ENCODE measurements at places on chromosomes 6 and 20.

DNA sequence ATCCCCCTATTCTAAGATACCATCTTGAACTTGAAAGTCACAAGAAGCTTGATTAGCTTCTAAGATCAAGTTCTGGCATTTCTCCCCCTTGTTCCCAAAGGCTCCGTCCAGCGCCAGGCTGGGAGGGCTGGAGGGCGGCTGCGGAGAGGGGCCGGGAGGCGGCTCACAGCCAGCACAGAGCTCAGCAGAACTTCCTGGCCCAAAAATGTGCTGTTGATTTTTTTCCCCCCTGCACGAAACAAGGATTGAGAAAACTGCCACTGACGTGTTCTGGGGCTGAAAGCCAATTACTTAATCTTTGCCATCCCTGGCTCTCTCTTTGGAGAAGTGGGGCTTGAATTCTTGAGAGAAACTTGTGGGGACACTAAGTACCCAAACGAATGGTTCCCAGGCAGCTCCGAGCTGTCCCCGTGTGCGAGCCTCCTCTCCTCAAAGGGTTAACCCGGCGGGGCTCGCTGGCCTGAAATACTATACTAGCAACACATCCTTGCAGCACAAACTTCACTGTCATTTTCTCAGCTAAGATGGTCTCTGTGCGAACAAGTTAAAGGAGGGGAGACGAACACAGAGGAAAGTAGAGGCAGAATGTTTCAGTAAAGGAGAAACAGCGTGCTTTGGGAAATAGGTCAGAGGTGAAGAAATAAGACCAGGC lies 452 bp downstream of the TRAF3IP2 start:
- DNase-seq: peak; percentile 81

- DNase-seq: no peak
Observed at GRCh38 chr20:60869087-60869486, 383.0 kb upstream of the CDH4 start.

DNA sequence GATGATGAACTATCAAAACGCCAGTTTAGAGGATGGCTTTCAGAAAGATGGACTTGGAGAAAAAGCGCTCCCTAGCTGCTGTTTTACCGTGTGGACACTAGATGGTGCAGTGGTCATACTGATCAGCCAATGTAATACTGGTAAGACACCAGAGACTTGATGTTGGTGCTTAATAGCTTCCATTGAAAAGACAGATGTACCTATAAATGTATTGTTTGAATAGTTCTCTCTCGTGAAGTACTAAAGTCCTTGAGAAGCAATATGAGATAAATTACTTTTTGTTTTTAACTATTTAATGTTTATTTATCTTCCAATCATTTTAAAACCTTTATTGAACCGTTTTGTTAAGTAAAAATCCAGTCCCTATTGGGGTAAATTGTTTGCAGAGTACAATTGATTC lies 63.9 kb upstream of the FUCA2 start:
- peak; percentile 54 for DNase-seq

- peak; percentile 71 for DNase-seq
Observed at GRCh38 chr6:121309768-121310469, 24.4 kb downstream of the TBC1D32 start.

- DNase-seq: no peak
Observed at GRCh38 chr20:41540459-41540858, 77.7 kb downstream of the CHD6 start.

DNA sequence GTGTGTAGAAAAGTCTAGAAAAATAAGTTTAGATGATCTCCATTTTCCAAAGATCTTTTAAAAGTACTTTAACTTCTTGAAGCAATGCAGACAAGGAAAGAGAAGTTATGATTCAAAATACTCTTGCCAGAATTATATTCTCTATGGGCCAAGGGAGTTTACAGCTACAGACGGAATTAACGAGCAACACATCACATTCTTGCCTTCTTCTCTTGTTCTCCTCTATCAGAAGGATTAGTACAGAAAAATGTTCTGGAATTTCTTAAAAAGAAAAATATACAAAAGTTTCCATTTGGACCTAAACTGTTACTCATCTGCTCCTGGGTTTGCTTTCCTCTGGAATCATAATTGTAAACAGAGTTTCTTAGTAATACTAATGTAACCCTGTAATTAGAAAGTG lies 284.7 kb upstream of the HSF2 start:
- DNase-seq: no peak

GRCh38 chr20:45817376-45818194 lies 5.1 kb downstream of the UBE2C start:
- peak; percentile 92 for DNase-seq

GRCh38 chr6:44316481-44316880 lies 3.3 kb upstream of the AARS2 start:
- no peak for DNase-seq

GRCh38 chr6:97288188-97288587 lies 5.2 kb upstream of the MMS22L start:
- no peak for DNase-seq

DNA sequence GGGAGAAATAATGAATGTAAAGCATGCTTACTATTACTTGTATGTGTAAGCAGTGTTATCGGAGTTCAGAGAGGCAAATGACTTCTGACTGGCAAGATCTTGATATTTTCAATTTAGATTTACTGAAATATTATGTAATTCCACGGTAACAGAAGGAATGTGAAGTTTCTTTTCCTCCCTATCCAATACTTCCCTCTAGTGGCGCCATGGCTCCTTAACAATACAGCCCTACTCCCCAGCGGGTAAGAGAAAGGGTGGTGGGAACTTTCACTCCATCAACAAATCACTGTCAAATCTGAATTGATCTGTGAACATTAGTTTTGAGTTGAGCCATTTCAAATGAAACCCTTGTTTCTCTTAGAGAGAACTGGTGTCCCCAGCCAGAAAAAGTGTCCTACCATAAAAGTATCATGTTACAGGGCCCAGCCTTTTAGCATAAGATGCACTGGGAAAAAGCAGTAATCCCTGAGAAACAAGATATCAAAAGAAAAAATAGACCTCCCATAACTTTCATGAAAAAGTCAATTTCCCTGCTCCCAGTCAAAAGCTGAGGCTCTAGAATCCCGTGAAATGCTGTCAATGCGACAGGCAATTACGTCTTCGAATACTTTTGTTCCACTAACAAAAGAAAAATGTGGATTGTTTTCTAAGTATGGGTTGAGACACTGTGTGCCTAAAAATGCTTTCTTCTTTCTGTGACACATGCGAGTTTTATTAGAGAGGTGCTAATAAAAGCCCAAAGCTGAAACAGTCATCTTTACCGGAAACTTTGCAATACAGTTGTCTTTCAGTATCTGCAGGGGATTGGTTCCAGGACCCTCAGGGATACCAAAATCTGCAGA lies 12.9 kb downstream of the COX7A2 start:
- peak; percentile 40 for DNase-seq

GRCh38 chr6:150894935-150895552 lies 29.5 kb downstream of the MTHFD1L start:
- DNase-seq: peak; percentile 65

- peak; percentile 57 for DNase-seq
Observed at GRCh38 chr6:137218473-137218916, 690 bp downstream of the IFNGR1 start.

DNA sequence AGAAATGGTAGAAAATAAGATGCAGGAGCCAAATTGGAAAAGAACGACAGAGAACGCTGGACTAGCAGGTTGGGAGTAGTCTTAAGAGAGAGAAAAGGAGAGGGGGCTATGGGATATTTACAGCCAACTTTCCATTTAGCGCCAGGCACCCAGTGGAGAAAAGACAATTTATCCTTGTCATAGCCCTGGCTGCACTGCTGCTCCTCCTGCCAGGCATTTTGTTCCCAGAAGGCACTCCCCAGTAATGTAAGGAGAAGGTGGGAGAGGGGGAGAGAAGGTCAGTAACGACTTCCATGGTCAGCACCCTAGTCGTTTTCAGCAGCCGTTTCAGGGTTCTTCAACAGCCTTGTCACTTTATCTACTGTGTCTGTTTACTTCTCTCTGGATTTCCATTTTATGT lies 159.0 kb downstream of the TRMT11 start:
- no peak for DNase-seq

DNA sequence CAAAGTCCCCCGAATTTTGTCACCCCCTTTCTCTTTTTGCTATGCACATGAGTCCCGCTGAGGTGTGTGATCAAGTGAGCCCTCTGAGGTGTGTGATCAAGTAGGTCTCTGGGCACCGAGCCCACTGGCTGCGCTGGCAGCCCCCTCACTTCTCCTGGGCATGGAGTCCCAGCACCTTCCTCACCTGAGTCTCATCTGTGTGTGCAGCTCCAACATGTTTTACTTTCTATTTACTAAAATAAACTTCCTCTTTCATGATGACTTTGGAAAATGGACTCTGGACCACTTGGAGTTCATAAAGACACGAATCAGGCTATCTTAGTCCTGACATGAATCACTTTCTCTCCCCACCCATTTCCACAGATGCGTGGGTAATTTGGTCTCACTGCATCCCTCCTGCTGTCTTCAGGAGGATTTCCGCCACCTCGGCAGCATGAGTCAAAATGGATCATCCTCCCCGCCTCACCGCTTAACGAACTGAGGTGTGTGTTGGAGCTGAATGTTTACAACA lies 39.8 kb downstream of the PRDM1 start:
- no peak for DNase-seq

DNA sequence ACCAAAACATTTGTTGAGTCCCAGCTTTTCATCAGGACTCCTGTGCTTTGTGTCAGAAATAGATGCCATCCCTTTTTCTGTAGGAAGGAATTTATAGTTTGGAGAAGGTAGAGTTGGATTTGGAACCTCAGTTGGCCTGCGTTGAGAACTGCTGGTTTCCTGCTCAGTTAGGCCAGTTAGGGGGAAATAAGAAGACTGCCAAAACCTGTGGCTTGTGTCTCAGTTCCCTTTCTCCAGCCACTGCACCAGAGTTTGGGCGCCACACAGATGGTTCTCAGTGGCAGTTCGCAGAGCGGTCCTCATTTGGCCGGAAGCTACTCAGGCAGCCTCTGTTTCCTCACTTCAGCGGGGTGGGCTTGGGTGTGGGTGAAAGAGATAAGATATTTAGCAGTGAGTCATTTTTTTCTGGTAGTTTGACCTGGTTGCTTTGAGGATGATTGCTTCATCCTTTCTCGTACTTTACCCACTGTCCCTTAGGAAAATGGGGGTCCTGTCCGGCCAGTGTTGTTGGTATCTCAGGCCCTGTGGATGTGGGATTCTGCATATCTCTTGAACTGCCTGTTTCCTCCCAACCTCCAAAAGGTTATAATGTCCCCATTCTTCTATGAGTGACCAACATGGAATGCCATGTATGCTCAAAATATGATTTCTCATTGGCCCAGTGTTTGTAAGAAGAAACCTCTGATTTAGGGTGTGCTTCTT lies 53.7 kb downstream of the JARID2 start:
- peak; percentile 38 for DNase-seq

DNA sequence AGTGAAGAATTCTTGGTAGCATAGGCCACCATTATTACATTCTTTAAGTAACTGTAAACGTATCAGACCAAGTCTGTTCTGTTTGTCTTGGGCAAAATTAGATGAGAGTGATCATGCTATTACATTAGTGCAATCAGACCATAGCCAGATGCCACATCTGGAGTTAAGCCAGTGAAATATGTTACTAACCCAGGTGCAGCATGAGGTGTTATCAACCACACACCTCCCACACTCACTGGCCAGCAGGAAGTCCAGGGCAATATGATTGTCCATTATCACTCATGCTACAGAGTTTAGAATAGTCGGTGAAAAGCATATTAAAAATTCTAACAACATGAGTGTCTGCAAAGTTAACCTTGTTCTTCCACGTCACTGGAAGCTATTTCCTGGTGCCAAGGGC lies 174.7 kb upstream of the PROKR2 start:
- no peak for DNase-seq

DNA sequence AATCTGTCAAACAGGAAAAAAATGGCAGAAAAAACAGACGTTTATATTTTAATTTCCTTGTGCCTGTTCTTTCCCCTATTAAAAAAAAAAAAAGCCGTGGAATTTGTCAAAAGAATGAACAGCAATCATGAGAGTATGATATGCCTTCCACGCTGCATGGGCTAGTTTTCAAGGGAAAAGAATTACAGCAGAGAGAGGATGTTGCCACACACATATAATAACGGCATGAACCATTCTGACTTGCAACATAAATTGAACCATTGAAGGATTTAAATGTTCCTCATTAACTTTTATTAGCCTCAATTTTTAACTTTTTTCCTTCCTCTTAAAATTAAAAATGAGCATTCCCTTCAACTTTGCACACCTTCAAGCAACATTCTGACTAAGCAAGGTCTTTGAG lies 301.8 kb downstream of the FOXC1 start:
- DNase-seq: no peak

GRCh38 chr20:3307725-3308124 lies 68.7 kb upstream of the SLC4A11 start:
- no peak for DNase-seq

DNA sequence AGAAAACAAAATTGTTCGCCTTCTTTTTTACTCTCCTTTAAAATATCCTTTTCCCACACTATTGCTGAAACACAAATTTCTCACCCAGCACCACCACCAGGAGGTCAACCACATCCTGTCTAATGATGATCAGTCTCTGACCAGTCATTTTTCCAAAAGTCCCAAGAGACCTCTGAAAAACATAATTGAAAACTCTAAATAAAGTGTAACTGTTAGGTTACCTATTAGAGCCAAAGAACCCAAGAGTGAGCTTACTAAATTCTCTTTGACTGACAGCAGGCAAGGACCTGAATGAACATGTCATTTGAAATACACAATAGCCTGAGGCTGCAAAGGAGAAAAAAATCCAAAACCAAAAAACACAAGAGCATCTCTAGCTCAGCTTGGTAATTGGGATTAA lies 735.4 kb downstream of the CBLN4 start:
- peak; percentile 4 for DNase-seq

DNA sequence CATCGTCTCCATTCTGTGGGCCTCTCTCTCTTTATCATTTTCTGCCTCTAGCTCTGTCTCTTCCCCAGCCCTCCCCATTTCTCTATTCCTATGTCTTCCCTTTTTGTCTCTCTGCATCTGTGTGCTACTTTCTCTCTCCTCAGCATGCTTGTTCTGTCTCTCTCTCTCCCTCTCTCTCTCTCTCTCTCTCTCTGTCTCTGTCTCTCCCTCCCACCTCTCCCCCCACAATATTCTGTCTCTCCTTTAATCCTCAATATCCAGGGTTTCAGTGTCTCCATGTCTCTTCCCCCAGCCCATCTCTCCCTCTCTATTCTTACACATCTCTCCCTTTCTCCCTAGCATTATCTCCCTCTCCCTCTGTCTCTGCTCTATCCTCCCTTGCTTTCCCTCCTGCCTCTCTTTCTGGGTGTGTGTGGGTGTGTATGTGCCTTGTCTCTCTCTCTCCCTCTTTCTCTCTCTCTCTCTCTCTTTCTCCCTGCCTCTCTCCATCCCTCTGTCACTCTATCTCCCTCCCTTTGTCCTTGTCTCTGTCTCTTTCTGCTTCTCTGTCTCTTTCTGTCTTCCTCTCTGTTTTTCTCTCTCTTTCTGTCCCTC lies 76.9 kb upstream of the SIRPA start:
- DNase-seq: no peak

GRCh38 chr20:60035486-60035885 lies 77.3 kb downstream of the CDH26 start:
- DNase-seq: no peak

- no peak for DNase-seq
Observed at GRCh38 chr20:57211908-57212533, 54.4 kb downstream of the BMP7 start.

DNA sequence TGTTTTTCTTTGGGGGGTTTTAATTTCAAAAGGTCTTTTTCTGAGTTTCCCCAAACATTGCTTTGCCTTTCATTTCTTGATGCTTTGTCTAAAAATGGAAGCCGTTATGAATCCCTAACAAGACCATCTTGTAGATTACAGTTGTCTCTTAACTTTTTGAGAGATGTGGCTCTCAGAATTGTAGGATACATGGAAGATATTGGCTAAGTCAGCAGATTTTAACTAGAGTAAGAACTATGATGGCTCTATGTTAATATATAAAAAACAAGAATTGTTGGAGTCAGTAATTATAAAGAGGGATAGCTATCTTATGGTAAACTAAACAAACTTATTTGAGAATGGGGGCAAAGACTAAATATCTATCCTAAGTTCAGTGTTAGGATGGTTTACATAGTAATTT lies 96.6 kb upstream of the HS3ST5 start:
- DNase-seq: no peak

All from astrocyte (in vitro differentiated cells and primary cell).